ENCODE measurements at places on chromosomes 11 and 22. TPM values are rescaled to one million over a fixed set of nuclear protein-coding genes. Genes with fewer than 3 reads are reported as not detected.

Gene DYNC2H1
- total RNA-seq, result 87.3 TPM

Gene SCN3B
- total RNA-seq, result 95.2 TPM

Gene USH1C
- total RNA-seq, result 0.94 TPM

Gene OR5P2
- not detected for total RNA-seq

Gene SLC22A9
- total RNA-seq, result not detected

Gene FGF3
- not detected for total RNA-seq

Gene LRRC55
- 35.4 TPM for total RNA-seq

Gene GPHA2
- total RNA-seq, result not detected

Gene DGAT2
- 2.8 TPM for total RNA-seq

Gene KCNQ1
- total RNA-seq, result not detected

Data from parietal lobe (tissue), 2 donors.